ENCODE measurements at places on chromosomes 7 and 10. TPM values are rescaled to one million over a fixed set of nuclear protein-coding genes. Genes with fewer than 3 reads are reported as not detected.

RBM20 gene
- 2.4 TPM for total RNA-seq

HMX2 gene
- not detected for total RNA-seq

CALCR gene
- 0.49 TPM for total RNA-seq

CELF2 gene
- total RNA-seq, result 29.3 TPM

GBX1 gene
- 0.30 TPM for total RNA-seq

AP4M1 gene
- 12.8 TPM for total RNA-seq

ARHGEF35 gene
- total RNA-seq, result 10.3 TPM

SLC18A3 gene
- not detected for total RNA-seq

BTBD16 gene
- total RNA-seq, result 1.3 TPM

GPRIN2 gene
- 2.8 TPM for total RNA-seq

EFCAB10 gene
- not detected for total RNA-seq

PDE6C gene
- total RNA-seq, result not detected

AQP1 gene
- 56.5 TPM for total RNA-seq

CYP2C19 gene
- 0.69 TPM for total RNA-seq

ZNF316 gene
- total RNA-seq, result 13.4 TPM

TMEM176B gene
- 24.6 TPM for total RNA-seq

DHTKD1 gene
- total RNA-seq, result 19.5 TPM

ZC3HAV1L gene
- 22.2 TPM for total RNA-seq

Data from skin of body (tissue), 3 donors.